Thoracic aorta (tissue), 2 donors: ENCODE measurements at places on chromosomes 16 and 17. TPM values are rescaled to one million over a fixed set of nuclear protein-coding genes. Genes with fewer than 3 reads are reported as not detected.

DNA sequence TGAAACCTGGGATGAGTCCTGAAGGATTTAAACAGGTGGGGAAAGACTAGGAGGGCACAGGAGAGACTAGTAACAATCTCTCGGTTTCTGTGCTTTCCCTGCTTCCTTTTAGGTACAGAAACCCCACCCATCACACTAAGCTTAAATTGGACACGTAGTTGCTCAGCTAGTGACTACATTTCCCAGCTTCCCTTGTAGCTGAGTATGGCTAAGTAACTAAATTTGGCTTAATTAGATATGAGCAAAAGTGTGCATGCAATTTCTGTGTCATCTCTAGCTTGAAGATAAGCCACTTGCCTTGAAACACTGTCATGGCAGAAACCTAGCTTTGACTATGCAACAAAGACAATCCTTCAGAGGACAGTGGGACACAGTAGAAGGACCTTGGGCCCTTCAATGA is 36.5 kb downstream of the CACNG1 start:
- DNase-seq: no peak

GRCh38 chr17:47286198-47286914 is 32.7 kb downstream of the ITGB3 start:
- DNase-seq: no peak

DNA sequence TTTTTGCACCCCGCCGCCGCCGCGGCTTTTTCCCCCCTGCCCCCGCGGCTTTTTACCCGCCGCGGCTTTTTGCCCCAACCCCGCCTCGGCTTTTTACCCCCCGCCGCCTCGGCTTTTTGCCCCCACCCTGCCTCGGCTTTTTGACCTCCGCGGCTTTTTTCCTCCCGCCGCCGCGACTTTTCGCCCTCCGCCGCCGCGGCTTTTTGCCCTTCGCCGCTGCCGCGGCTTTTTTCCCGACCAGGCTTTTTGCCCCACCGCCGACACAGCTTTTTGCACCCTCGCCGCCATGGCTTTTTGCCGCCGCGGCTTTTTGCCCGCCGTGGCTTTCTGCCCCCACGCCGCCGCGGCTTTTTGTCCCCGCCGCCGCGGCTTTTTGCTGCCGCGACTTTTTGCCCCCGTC is 137.0 kb upstream of the TP53TG3D start:
- DNase-seq: no peak

DNA sequence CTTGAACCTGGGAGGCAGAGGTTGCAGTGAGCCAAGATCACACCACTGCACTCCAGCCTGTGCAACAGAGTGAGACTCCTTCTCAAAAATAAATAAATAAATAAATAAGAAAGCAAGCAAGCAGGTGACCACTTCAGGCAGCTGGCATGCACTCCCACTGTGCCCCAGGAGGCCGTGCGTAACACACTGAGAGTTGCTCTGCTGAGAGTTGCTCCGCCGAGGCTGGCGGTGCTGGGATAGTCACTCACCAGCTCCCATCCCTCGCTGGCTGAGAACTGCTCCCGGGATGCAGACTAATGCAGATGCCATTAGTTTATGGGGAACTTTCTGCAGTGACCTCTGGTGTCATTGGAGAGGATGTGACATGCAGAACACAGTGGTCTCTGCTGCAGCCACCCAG is 105.7 kb upstream of the PLCG2 start:
- no peak for DNase-seq

DNA sequence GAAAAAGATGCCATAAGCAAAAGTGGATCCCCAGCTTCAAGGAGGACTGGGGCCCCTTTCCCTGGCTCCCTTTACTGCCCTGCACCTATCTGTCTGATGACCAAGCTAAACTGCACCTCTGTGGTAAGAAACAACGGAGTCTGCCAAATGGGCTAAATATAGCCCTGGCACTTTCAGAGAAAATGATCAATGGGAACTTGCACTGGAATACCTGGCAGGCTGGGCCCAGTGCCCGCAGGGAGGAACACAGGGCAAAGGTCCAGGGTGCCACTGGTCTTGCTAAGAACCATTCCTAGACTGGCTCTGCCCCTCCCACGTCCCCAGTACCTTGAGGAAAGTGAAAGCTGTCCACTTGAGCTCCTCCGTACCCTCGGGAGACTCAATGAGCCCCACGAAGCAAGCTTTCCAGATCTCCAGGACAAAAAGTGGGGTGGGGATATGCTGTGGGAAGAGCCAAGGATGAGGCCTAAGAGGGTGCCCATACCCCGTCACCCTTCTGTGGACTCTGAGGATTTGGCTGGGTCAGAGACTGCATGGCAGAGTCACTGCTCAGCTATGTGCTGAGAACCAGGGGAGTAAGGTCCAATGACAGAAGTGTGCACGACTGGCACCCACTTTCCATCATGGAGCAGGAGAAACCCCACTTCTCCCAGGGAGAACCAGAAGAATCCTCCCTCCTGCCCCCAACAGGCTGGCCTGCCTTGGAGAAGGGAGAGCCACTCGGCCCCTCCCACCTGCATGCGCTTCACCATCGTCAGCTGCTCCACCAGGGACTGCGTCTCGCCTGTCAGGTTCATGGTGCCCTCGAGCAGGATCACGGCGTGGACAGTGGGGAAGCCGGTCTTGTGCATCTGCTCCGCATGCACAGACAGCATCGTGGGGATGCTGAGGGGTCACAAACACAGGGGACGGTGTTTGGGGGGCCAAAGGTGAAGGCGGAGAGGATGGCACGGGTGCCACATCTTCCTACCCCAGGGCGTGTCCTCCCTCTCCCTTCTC is 17.4 kb downstream of the CSF3 start:
- no peak for DNase-seq

GRCh38 chr17:70158180-70158579 is 11.2 kb upstream of the KCNJ2 start:
- no peak for DNase-seq

DNA sequence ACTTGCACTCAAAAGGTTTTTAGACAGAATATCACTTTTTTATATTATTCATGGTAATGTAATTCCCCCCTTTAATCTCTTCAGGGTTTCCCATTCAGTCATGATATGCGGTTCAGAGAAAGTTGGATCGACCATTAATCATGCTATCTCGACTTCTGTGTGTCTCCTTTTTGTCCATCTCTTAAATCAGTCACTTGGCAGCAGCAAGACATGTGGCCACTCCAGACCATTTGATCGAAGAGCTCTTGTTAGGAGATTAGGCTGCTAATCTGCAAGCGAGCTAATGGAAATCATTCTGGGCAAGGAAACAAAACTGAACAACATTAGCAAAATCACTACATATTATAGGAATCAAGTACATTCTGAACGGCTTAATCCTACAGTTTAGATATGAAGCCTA is 449.9 kb downstream of the WWOX start:
- no peak for DNase-seq

GRCh38 chr17:39928858-39929645 is 1.5 kb downstream of the LRRC3C start:
- DNase-seq: no peak

The ZDHHC1 gene
- total RNA-seq: 28.7 TPM

- no peak for DNase-seq
Observed at GRCh38 chr17:18225642-18226283, 328 bp downstream of the LLGL1 start.
